ENCODE measurements at places on chromosomes 11 and 22.

DNA sequence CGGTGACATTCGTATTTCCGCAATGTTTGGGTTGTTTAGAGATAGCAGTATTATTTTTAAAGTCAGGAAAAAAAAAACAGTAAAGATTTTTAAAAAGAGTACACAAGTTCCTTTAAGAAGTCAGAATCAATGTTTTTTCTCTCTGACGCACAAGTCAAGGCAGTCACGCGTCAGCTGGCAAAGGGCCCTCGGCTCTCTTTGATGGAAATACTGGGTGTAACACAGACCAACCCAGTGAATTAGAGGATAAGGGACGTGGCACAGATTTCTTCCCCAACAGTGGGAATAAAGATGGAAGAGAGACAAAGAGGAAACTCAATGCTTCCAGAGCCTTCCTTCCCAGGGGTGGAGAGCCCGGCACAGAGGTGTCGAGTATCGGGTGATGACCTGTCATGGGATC lies 13.4 kb downstream of the ASCC2 start:
- no peak for DNase-seq

DNA sequence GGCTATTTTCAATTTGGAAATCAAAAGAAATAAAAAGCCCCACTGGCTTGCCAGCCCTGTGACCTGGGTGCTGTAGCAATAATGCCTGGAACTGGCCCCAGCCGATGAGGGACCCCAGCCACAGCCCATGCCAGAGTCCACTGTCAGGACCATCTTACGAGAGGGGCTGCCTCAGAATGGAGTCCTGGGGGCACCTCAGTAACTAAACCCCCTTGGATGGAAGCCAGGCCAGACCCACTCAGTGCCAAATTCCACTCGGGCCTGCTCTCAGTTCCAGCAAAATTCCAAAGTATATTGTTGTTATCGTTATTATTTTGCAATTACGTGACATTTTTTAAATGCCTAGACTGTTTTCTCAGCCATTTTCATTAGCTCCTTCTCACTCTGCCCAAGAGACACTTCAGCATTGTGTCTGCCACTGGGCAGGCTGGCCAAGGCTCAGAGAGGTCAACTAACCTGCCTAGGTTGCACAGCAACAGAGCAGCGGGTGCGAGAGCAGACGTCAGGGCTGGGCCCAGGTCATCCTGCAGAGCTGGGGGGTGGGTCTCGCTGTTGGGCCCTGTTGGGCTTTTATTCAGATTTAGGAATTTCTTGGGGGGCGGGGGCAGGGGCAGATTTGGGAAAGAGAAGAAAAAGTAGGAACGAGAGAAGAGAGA lies 19.5 kb downstream of the CDKN1C start:
- DNase-seq, result no peak

GRCh38 chr11:100827934-100828661 lies 141.0 kb downstream of the ARHGAP42 start:
- peak; percentile 41 for DNase-seq

GRCh38 chr11:16406226-16406625 lies 49.9 kb upstream of the SOX6 start:
- DNase-seq, result no peak

DNA sequence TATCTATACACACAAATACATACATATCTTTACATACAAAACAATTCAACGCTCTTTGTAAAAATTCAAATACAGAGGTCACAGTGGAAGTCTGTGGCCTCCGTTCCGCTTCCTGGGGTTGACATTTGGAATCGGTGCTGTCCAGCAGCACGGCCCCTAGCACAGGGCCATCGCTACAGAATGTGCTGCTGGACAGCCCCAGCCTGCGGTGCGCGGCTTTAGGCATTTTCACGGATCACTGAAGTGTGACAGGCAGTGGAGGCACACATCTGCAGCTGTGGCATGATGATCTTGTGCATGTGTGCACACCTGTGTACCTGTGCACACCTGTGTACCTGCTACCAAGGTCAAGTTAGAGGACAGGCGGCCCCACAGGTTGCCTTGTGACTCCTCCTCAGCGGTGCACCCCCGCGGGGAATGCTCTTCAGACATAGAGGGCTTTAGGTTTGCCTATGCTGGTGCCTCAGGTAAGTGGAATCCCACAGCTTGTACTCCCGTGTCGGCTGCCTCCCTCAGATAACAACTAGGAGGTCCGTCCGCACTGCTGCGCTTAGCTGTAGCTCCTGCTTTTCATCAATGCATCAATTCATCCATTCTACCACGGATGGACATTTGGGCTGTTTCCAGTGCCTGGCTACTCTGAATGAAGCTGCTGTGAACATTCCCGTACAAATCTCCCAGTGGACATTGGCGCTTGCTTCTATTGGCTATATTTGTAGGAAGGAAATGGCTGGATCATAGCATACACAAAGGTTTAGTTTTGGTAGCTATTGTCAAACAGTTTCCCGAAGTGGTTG lies 29.9 kb downstream of the GAL start:
- DNase-seq, result peak; percentile 31

DNA sequence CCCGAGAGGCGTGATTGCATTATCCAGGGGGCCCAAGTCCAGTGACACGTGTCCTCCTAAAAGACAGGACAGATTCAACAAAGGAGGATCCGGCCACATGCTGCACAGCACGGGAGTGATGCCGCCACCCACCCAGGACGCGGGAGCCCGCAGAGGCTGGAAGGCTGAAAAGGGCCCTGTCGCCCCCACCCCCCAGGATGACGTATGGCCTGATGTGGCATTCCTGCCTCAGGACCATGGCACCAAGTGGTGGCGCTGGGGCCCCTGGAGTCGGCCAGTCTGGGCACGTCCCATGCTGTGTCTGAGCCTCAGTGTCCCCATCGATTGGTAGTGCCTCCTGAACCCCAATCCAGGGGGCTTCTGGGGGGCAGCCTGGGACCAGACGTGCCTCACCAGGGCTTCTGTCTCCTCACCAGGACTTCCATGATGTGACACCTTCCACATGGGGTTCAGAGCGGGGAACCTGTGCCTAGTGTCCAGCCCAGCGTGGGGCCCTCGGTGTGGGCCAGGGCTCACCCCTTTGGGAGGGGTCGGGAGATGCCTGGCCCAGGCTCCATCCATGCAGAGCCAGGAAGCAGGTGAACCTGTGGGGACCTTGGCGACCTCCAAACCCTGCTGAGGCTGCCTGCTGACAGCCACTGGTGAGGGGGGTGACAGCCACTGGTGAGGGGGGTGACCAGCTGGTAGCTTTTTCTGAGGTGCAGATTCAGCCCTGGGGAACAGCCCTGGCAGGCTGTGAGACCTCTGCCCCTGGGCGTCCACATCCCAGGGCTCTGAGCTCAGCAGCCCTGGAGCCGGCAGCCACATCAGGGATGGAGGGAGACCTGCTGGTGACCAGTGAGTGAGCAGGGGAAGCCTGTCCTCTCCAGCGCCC lies 75.3 kb downstream of the KCNQ1 start:
- DNase-seq, result no peak

GRCh38 chr11:90532125-90532524 lies 309.3 kb upstream of the CHORDC1 start:
- no peak for DNase-seq

DNA sequence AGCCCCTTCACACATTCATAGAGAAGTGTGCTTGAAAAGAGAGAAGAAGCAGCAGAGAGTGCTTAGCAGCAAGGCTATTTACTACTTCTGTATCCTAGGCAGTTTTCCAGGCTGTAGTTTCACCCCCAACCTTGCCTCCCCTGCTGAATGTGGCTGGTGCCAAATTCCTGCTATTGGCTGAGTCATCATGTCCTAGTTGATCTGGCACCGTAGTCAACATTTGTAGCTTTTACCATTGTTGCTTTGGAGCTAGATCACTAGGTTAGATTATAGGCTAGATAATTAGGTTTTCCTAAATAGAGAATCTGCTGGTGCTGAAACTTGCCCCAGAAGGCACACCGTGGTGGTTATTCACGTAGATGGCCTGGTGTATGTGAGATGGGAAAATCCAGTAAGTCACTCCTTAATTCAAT lies 32.7 kb downstream of the ARHGAP42 start:
- peak; percentile 69 for DNase-seq

DNA sequence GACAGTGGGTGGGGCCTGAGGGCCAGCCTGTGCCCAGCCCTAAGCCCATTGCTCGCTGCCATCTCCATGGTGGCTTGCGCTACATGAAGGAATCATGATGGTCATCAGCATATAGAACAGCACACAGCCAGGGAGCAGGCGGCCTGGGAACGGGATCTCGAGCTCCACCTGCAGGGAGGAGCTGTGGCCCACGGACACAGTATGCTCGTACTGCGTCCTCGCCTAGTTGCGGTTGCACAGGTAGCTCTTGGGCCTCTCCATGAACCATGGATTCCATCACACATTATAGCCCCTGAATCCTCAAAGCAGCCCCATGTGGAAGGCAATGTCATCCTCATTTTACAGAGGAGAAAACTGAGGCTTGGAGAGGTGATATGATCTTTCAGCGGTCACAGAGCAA lies 15.1 kb downstream of the SEC14L4 start:
- peak; percentile 49 for DNase-seq

GRCh38 chr11:45332276-45332934 lies 46.3 kb upstream of the SYT13 start:
- DNase-seq, result peak; percentile 48

GRCh38 chr11:103488031-103488461 lies 378.8 kb downstream of the DYNC2H1 start:
- DNase-seq, result no peak

GRCh38 chr11:15817001-15817400 lies 539.3 kb downstream of the SOX6 start:
- no peak for DNase-seq

- DNase-seq, result no peak
Observed at GRCh38 chr11:44017443-44018126, 30.2 kb upstream of the ACCSL start.

GRCh38 chr11:63623513-63624140 lies 9.4 kb upstream of the PLAAT3 start:
- DNase-seq, result no peak

DNA sequence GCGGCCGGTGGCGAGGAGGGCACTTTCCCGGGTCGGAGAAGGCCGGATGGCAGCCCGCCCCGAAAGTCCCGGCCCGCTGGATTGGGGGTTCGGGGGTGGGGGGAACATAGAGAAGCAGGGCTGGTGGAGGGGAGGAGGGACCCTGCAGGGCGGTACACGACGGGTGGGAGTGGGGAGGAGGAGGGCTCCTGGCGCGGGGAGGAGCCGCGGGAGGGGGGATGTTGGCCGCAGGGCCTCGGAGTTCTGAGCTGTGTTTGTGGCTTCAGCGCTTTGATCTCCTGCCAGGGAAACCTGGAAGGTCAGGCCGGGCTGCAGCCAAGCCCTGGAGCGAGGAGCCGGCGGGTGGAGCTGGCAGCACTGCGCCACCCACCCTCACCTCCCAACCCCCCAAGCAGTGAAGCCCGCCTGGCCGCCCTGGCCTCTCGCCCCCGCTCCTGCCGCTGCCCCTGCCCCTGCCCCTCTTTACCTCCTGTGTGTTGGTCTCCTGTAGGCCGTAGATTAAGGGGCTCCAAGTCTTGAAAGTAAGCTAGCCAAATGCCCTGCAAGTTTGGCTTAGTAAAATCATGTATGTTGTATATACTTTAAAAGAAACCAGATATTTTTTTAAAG lies 30.9 kb downstream of the C22orf31 start:
- DNase-seq, result peak; percentile 89

- no peak for DNase-seq
Observed at GRCh38 chr22:19456541-19456940, 9.0 kb upstream of the C22orf39 start.

GRCh38 chr11:119117004-119117706 lies 4.2 kb upstream of the HINFP start:
- no peak for DNase-seq

DNA sequence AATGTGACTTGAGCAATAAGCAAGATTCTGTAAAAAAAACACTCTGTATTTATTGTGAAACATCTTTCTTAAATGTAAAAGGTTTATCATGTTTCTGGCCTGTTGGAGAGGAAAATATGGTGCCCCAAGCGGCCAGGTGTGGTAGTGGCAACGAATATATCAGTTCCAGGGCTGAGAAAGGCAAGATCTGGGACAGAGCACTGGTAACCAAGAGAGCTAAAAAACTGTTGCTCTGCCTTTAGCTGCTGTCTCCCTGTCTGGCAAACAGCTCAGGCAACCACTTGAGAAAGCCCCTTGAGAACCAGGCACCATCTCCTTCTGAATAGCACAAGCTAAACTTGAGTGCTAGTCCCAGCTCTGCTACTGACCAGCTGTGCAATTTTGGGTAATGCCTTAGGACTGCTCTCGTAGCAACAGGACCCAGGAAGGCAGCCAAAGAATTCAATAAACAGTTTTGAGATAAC lies 129.9 kb downstream of the KCNC1 start:
- peak; percentile 35 for DNase-seq

DNA sequence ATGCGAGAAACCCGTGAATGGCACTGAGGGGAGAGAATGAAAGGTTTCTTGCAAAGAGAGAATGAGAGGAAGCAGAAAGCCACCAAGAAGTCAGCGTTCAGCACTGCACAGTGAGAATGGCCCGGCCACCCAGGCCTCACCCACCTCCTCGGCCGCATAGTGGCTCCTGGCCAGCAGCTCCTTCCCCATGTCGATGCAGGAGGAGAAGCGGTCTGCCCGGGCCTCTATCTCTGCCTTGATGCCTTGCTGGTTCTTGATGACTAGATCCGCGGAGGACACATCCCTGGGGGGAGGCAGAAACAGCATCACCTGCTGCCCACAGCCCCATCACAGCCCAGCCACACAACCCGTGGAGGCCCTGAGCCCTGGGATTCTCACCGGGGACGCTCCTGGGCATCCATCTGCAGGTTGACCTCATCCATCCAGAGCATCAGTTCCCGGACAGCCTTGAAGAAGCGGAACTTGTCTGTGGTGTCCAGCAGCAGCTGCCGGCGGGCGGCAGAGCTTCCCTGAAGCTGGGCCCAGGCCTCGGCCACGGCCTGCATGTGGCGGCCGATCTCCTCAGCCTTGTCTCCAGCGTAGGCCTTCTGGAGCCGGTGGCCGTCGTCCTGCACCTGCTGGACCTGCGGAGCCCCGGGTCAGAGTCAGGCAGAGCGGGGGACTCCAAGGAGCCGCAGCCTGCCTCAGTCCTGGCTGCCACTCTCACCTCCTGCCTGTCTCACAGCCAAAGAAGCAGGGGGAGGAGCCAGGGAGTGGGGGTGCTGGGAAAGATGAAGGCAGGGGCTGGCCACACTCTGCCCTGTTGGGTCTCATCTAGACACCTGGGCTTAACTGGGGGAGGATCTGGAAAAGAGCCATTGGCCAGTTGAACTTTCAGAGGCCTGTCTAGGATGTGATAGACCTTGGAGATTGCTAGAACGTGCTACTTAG lies 12.2 kb upstream of the RBM4B start:
- DNase-seq, result no peak

- DNase-seq, result no peak
Observed at GRCh38 chr11:48095779-48096470, 115.6 kb downstream of the PTPRJ start.

- no peak for DNase-seq
Observed at GRCh38 chr11:69848201-69848600, 29.0 kb upstream of the FGF3 start.

DNA sequence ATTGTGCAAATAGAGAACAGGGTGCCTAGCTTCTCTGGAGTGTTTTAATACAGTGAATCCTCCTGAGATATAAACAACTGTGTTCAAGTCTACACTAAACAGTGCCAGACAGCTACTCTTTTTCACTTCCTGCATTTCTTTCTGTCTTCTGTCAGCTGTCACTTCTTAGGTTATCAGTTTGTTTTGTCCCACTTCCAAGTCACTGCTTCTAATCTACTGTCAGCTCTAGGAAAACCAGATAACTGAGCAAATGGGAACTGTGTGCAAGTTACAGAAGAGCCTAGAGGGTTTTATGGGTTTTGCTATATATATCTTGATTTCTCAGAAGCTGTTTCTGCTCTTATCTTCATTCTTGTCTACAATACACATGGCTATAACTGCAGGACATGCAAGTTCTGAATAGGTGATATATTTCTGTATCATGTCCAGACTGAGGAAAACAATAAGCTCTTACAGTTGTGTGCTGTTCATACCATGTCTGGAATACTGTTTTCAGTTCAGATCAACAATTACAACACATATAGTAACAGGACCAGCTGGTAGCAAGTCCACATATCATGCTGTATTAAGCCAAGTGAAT lies 5.8 kb downstream of the PITPNB start:
- DNase-seq, result no peak
